ENCODE measurements at places on chromosomes 5 and 9.

DNA sequence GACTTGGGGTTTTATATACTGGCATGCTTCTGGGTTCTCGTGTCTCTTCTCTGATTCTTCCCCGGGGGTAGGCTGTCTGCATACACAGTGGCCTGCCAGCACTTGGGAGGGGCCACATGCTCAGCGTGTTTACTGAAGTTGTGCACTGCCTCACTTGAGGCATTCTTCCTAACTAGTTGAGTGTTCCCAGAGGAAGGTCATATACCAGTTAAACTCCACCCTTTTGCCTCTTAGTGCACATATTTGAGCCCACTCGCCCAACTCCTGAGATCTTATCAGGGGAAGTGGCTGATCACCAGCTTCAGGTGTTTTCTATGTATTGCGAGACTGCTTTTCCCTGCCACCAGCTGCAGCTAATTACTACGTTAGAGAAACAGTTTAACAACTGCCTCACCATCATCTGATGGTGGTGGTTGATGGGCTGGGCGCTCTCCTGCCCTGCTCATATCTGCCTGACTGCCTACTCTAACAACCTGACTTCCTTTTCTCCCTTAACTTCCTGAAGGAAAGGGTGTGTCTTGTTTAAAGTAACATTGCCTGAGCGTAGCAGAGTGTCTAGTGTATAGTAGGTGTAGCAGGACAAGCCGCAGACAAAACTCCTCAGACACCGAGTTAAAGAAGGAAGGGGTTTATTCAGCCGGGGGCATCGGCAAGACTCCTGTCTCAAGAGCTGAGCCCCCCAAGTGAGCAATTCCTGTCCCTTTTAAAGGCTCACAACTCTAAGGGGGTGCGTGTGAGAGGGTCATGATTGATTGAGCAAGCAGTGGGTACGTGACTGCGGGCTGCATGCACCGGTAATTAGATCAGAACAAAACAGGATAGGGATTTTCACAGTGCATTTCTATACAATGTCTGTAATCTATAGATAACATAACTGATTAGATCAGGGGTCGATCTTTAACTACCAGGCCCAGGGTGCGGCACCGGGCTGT lies 60.1 kb upstream of the CLINT1 start:
- DNase-seq, result no peak

GRCh38 chr5:147639321-147639720 lies 129.5 kb upstream of the DPYSL3 start:
- no peak for DNase-seq

DNA sequence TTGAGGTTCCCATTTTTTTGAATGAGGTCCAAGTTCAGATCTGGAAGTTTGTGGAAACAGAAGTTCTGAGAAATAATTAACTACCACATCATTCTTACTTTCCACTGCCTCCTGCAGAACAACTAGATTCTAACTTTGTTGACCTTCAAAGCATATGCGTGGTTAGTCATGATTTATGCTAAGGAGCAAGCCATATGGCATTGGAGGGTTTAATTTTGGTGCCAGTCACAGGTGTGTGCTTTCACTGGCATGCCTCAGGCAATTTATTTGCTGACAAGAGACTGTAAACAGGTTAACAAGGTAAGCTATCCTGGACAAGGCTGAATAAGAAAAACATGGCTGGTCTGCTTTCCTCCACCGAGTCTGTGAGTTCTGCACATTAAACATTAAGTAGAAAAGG lies 31.5 kb downstream of the HMHB1 start:
- DNase-seq, result no peak

- DNase-seq, result no peak
Measured at GRCh38 chr5:130908186-130908585, 256.9 kb downstream of the HINT1 start.

DNA sequence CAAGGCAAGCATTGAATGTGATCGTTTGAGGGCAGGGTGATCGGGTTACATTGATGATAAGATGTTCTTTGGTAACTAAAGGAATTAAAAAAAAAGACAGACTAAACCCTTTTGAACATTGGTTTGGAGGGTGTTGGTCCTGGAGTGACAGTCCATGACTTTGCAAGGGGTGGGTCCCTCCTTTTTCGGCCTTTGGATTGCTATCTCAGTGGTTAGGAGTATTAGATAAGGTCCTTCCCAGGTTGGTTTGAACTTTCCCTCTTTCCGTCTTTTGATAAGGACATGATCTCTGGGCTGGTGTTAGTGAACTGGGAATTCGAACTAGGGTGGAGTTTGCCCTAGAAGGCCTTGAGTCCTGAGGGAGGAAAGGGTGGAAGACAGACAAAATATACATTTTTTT lies 5.4 kb upstream of the ABO start:
- DNase-seq, result no peak

DNA sequence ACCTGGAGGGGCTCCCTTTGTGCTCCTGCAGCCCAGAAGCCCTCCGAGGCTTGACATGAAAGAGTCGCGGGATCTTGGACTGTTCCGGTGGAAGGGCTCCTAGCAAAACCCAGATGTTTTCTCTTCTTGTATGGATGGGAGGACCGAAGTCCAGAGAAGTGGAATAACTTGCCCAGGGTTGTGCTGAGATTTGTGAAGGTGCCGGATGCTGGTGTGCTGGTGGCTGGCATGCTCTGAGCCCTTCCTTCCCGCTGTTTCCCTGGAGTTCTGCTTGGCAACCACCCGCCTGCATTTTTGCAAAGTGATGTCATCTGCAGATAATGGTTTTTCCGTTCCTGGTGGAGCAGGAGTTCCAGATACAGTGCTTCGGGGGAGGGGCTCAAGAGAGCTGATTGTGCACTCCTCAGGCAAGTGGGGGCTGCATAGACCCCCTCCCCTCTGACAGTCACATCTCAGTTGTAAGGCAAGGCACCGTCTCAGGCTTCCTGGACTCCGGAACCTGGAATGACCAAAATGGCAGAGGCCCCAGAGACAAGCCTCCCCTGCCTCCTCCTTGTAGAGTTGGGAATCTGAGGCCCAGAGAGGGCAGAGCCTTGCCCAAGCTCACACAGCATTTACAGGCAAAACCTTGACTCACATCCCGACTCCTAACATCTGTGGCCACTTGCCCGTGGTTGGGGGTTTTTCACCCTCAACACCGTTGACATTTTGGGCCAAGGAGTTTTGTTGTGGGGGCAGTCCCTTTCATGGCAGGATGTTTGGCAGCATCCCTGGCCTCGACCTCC lies 157.0 kb downstream of the RGS3 start:
- peak; percentile 84 for DNase-seq

All from fibroblast of skin of left quadriceps (primary cell).